ENCODE measurements at places on chromosomes 5 and 9.

DNA sequence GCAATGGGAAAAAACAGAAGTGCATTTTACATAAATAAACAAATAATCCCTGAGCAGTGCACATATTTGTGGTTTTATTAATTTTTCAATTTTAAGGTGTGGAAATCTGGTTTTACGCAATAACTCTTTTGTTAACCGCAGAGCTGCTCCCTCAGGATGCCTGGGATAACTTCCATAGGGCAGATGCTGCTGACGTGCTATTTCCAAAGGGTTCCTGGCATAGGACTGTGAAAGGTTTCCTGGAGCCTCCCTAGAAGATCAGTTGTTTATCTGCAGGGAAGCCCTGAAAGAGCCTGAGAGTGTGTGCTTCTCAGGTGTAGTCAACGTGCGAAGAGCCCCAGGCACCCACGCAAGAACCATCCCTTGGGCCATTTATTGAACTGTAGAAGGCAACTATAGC lies 443.5 kb downstream of the PLK2 start:
- no peak for DNase-seq

DNA sequence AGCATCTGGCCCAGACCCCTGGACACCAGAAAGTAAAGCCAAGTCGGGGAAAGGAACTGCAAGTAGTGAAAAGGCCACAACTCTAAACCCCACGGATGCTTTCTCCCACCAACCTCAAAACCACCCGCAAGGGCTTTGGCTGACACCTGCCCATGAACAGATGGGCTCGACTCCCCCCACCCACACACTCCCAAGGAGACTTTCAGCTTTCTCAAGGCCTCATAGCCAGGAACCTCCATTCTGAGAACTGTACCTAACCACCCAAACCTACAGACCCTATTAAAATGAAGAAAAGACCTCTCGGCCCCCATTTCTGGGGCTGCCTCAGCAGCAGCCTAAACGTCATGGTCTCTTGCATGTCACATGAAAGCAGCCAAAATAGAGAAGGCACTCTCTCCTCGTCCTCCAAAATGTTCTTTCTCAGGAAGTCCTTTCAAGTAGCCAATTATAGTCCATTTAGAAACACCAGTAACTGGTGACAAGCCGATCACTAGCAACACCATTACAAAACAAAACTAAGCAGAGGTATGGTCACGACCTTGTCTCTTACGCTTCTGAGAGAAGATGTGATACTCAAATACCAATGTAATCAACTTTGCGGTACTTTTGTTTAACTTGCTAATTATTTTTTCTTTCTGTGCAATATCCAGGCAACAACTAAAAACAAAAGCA lies 2.9 kb downstream of the B4GALT1 start:
- no peak for DNase-seq

DNA sequence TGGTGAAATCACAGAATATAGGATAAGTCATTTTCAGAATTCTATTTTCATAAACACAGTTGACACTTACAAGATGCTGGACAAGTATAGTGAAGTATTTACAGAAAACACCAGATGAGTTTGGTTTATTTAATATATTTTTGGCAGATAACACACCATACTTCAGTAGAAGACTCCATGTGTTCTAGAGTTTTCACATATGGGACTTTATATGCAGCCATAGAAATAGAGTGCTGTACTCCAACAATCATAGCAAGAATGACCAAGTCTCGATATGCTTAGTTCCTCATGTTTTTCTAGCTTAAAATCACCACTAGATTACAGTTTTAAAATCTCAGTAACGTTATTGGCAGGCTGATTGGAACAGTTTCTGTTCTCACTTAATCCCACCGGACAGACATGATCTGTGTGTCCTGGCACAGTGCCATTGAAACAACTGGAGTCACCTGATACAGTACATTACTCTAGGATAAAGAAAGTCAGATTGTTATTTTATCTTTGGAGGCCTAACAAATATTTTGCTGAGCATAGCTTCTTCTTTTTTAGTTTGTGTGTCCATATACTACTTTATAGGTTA lies 45.8 kb upstream of the ERBIN start:
- DNase-seq: no peak

DNA sequence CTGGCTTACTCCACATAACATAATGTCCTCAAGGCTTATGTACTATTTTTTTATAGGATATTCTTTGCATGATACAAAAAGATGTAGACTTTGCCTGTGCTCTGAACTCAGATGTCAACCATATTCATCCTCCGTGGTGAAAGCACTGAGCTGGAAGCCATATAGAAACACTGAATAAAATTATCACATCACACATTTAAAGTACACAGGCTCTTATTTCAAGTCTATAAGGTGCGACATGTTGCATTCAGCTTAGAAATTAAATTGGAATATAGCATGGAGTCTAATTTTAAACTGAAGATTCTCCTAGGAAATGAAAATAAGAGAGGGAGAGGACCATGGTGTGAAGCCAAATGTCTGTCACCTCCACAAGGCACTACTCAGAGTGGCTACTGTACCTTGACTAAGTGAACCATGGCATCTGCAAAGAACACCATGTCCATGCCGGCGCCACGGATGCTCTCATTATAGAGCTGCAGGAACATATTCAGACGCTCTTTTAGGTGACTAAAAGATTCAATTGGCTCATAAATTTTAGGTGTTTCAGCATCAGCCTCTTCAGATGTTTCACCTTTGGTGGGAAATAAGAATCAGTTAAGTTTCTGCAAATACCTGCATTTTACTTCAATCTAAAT lies 158.6 kb downstream of the DNAH5 start:
- DNase-seq: no peak

- no peak for DNase-seq
Observed at GRCh38 chr9:127664324-127664677, 42.5 kb upstream of the CFAP157 start.

DNA sequence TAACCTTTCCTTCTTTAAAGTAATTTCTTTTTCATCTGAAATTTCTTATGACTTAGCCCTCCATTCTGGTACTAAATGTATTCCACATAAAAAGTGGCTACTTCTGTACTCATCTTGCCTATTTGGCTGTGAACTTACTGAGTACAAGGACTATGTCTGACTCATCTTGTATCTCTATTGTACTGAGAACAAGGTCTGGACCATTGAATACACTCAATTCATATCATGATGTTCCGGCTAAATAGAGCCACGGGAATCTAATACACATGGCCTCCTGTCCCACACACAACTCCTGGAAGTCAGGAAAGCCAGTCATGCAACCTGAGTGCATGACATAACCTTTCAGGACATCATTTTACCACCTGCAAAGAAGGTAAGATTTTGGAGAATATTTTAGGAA lies 203.9 kb downstream of the PLK2 start:
- no peak for DNase-seq

GRCh38 chr5:78345485-78345884 lies 14.9 kb upstream of the SCAMP1 start:
- DNase-seq: no peak

GRCh38 chr9:119050281-119050680 lies 319.0 kb downstream of the BRINP1 start:
- DNase-seq: no peak

- DNase-seq: peak; percentile 70
Observed at GRCh38 chr5:32709750-32710549, 1.2 kb upstream of the NPR3 start.

DNA sequence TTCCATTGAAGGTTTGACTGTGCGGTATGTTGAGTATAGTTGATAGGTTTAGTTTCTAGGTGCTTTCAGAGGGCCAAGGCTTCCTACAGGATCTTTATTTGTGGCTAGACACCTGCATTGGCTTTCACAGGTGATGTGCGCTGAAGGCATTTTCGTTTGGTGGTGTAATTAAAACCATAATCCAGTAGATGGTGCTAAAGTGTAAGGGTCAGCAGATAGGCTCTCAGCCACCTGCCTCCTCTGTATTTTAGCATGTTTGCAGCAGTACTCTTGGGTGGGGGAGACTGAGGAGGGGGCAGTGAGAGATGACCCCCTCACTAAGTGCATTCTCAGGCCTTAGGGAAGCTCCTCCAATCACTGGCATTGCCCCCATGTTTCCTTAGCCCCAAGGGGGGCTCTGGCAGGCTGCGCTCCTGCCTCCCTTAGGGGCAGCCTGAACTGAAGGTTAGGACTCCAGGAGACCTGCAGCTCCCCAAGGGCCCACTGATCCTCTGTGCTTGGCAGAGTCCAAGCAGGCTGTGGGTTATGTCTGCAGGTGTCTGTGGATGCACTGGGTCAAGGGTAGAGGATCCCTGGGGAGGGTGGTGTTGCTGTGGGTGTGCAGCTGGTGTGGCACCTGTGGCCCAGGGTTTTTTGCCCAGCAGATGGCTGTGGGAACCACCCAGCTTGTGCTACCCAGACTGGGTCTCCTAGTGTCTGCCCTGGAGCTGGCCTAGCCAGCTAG lies 23.4 kb downstream of the CDK20 start:
- DNase-seq: no peak

- no peak for DNase-seq
Observed at GRCh38 chr9:75001719-75002421, 26.2 kb downstream of the CARNMT1 start.

DNA sequence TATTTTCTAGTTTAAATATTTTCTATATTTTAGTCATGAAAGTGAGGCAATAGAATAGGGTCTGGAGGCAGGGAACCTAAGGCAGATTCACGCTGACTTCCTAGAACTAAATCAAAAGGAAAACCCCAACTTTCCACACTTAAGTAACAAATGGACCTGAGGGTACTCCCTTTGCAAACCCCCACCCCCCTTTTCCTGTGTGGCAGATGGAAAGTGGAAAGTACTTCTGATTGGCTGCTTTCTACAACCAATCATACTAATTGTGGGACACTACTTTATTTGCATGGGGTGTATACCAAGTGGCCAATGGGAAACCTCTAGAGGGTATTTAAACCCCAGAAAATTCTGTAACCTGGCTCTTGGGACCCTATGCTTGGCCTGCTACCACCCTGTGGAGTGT lies 4.8 kb upstream of the CENPH start:
- no peak for DNase-seq

- no peak for DNase-seq
Observed at GRCh38 chr9:74729136-74729695, 158.5 kb downstream of the TRPM6 start.

- no peak for DNase-seq
Observed at GRCh38 chr9:95422650-95423049, 94.1 kb downstream of the PTCH1 start.

- peak; percentile 82 for DNase-seq
Observed at GRCh38 chr9:113708821-113709713, 167.0 kb upstream of the ZNF618 start.

GRCh38 chr9:135275571-135276289 lies 188.3 kb downstream of the OLFM1 start:
- no peak for DNase-seq

GRCh38 chr5:125125031-125125823 lies 378.8 kb upstream of the ZNF608 start:
- no peak for DNase-seq

DNA sequence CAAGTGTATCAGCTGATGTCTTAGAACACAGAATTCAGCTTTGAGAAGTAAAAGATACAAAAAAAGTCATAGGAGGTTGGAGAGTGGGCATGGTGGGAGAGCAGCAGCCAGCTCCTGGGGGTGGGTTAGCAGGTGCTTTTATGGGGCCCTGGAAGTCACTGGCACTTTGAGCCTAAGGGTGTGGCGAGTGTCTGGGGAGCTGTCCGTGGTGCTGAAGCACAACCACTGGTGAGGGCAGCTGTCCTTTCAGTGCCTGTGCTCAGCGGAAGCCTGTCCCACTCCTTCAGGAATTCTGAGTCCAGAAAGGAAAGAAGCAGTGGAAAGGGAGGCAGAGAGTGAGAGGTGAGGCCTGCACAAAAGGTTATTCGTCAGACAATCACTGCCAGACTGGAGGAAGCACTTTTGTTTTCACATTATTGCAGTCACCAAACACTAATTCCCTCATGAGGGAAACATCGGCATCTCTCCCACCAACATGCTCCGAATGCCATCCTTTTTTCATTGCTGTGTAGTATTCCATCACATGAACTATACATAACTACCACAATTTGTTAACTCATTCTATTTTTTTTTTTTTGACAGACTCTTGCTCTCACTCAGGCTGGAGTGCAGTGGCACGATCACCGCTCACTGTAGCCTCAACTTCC lies 59.4 kb upstream of the RAPGEF1 start:
- peak; percentile 50 for DNase-seq

DNA sequence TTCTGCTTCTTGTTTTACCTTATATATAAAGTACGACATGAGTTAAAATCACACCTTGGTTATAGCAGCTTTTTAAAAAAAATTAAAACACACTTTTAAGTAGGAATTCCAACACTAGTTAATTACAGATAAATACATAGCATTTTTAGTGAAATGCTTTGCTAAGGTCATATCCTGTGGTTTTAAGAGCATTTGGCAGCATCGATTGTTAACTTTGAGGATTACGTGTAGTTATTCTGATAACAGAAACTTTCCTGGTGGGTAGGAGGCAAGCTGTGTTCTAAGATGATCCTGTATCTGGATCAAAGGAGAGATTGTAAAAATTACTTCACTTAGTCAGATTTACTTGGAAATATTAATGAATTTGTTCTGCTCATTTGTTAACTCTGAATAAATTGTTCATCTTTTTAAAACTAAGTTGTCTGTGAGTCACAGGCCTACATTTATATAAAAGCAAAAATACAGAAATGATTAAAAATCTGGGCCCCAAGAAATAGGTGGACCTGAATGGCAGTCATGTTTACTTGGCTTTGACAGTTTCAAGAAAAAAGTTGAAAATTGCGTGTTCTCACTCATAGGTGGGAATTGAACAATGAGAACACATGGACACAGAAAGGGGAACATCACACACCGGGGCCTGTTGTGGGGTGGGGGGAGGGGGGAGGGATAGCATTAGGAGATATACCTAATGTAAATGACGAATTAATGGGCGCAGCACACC lies 58.3 kb downstream of the TRIO start:
- no peak for DNase-seq

GRCh38 chr5:103293099-103293498 lies 34.5 kb downstream of the MACIR start:
- no peak for DNase-seq

- DNase-seq: no peak
Observed at GRCh38 chr9:112711050-112711689, 6.7 kb downstream of the INIP start.

DNA sequence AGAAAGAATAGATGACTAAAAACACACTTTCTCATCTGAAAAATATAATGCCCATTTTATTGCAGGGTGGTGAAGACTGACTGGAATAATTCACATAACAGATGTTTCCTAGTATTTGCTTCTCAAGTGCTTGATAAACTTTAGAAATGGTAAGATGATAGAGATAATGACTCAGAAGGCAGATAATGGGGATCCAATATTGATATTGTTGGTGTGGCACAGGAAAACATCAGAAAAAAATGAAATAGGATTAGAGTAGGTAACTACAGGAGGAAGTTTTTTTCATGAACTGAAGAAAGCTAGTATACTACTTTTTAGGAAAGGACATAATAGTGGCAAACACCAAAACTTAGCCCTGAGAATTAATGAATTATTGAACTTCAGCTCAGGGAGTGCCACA lies 20.2 kb upstream of the F2RL2 start:
- no peak for DNase-seq

DNA sequence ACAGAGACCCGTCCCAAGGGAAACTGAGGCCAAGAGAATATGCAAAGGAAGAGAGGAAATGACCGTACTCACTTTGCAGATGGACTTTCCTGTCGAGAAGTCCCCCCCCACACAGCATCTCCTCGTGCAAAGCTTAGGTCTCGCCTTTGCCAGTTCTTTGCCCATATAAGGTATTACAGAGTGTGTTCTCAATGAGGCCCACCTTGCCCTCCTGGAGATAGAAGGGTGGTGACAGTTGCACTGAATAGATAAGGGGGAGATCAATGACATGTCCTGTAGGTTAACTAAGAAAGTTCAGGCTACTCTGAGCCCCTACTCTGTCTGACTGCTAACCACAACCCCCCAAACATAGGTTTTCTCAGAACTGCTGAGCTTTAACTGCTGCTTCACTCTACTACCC lies 68.2 kb upstream of the SPTLC1 start:
- DNase-seq: no peak
